ENCODE measurements at places on chromosomes 16 and 17.

- DNase-seq = no peak
These were observed 531.8 kb upstream of the CDH5 start for GRCh38 chr16:65834688-65835087.

DNA sequence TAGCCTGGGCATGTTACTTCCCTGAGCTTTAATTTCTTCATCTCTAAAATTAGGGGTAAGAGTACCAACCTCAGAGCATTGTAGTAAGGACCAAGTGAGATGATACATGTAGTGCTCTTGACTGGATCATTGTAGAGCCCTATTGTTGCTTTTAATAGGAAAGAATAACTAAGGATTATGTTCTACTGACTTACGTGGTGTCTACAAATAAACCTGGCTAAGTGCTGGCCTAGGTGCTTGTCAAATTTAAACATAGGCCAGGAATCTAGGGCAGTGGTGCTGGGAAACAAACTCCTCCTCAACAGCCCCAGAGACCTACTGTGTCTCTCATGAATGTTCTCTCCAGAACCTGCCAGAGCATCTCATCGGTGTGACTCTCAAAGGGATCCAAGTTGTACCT is 69.4 kb downstream of the ABCC12 start:
- no peak for DNase-seq

DNA sequence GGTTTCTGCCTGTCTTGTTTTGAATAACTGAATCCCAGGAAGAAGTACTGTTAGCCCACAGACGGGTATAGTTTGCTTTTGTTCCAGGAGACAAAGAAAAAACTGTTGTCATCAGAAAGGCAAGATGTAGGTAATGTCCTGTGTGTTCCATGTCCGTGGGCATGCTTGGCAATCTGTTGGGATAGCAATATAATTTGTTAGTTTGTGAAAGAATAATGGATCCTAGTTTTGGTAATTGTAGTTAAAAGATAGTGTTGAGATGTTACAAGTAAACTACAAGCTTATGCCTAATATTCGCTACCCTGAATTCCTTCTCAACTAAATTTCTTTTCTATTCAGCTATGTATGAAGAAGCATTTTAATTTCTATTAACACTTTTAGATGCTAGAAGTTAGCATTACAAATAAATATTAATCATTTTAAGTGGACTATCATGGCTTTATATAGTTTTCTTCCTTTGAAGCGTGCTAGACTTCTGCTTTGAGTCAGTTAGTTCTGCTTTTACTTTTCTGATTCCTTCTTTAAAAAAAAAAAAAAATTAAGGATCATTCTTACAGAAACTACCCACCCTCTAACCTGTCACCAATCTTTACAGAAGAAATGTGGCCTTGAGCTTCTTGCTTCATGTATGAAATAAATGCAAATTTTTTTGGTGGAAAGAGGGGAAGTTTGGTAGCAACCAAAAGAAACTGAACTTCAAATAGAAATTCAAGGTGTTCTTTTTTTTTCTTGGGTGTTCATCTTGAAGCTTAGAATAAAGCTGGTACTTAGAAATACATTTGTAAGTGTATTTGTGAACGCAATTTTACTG is 2.4 kb downstream of the EVI2A start:
- peak; percentile 38 for DNase-seq

GRCh38 chr16:5466551-5466950 is 369.0 kb upstream of the EEF2KMT start:
- no peak for DNase-seq

GRCh38 chr17:47895347-47895855 is 635 bp upstream of the SP2 start:
- no peak for DNase-seq

DNA sequence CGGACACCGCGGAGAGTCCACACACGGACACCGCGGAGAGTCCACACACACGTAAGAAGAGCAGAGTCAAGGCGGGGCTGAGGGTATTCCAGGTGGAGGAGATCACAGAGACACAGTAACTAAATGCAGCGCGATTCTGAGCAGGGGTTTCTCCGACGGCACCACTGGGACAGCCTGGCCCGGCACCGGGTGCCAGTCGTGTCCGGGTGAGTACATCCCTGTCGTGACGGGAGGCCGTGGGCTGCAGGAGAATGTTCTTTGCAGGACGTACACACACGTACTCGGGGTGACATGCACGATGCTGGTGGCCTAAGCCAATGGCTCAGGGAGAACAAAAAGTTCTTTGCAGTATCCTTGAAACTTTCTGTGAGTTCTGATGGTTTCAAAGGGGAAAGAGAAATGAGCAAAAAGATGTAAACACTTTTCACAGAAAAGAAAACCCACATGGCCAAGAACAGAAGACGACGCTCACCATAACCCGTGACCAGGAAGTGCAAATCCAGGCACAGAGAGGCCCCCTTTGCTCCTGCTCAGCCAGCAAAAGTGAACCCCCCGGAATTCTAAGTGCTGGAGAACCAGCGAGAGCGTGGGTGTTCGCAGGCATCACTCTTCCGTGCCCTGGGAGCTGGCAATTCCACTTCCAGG is 53.7 kb upstream of the METRNL start:
- DNase-seq = no peak

- DNase-seq = no peak
These were observed 1.1 kb downstream of the METRNL start for GRCh38 chr17:83080579-83080857.

GRCh38 chr17:74018115-74018514 is 185.4 kb upstream of the RPL38 start:
- DNase-seq = no peak

DNA sequence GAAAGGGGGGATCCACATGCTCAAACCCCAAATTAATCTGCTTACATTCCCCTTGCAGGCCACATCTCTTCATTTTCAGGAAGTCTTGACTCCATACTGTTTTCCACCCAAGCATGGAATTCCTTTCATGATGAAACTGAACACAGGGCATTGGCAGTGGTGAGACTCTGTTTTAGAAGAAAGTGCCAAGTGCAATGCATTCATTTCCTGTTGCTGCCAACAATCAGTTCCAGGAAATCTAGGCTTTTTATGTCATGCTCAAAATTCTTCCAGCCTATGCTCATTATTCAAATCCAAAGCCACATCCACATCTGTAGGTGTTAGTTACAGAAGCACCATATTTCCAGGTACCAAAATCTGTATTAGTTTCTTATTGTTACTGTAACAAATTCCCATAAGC is 4.1 kb downstream of the CCL2 start:
- no peak for DNase-seq

DNA sequence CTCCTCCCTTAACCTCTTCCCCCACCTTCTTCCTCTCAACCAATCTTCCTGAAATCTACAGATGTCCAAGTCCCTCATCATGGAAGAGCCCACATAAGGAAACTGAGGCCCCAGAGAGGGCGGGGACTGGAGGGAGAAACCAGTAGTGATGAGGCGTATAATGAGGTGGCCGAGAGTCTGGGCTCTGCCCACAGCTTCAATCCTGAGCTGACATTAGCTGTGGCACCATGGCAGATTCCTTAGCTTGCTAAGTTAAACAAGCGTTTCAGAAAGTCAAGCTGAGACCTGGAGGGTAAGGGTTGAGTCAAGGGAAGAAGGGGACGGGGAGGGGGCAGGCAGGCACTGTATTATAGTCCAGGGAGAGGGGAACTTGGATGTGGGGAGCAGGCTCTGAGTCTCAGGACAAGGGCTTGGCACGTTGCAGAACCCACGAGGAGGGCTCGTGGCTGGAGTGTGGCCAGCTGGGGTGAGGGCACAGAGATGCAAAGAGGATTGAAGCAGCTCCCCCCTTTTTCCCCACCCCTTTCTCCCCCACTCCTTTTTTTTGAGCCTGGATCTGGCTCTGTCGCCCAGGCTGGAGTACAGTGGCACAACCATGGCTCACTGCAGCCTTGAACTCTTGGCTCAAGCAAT is 13.3 kb downstream of the ARHGAP23 start:
- no peak for DNase-seq

Measured in Jurkat, Clone E6-1 (cell line).